ENCODE measurements at places on chromosomes 16 and 17.
A peak's percentile ranks its signal among the peaks of the same experiment; 100 is the strongest.

DNA sequence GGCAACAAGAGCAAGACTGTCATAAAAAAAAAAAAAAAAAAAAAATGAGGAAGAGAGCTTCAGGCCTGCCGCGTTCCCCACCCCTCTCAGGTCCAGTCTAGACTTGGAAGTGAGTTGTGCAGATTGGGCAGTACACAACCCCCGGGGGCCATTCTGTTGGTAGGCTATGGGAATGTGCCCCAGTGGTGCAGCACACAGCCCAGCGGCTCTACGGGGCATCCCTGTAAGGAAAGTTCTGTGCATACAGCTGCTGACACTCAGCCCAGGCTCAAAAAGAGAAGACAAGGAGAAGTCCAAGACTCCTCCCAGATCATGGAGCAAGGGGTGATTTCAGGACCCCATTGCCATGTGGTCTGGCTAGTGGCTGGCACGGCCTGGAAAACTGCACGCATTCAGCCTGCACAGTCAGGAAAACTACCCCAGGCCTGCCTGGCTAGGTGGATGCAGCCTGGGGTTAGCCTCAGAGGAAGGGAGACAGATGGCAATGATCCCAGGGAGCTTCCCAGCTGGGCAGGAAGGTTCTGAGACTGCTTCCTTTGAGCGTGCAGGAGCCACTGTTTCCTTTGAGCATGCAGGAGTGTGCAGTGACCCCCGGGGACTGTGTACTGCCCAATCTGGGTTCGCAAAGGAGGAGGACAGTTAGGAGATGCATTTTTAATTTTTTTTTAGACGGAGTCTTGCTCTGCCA is 44.8 kb downstream of the PECAM1 start:
- DNase-seq: no peak

- DNase-seq: no peak
Observed at GRCh38 chr16:35314298-35314697, 1854.9 kb downstream of the TP53TG3F start.

GRCh38 chr16:69003500-69003899 is 102.0 kb upstream of the HAS3 start:
- no peak for DNase-seq

DNA sequence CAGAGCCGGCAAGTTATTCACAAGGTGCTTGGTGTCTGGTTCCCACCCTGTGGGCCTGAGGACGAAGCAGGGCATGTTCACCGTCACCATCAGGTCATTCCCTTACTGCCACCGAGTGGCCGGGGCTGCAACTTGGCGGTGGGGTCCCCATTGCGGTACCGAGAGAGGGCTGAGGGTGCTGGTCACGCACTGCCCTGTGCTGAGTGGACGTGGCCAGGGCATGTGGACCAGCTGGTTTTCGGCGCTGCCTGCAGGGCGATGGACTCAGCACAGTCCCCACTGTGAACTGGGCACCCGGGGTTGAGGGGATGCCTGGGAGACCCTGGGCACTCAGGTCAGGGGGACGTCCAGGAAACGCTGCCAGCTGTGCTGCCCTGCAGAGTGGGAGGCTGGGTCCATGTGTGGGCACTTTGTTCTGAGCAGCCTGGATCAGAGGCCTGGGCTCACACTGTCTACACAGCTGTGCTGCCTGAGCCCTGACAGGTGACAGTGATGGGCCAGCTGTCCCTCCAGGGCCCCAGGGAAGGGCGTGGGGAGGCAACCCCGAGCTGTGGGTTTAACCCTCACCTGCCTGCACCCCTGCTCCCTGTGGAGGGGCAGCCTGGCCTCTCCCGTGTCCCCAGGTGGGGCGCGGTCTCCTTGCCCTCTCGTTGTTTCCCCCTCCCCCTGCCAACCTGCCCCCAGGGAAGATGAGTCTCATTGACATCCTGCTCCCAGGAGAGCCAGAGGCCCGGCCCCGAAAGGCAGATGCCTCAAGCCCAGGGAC is 39.3 kb upstream of the GNG13 start:
- DNase-seq: no peak

GRCh38 chr17:29331708-29332085 is 37.7 kb upstream of the NUFIP2 start:
- no peak for DNase-seq

DNA sequence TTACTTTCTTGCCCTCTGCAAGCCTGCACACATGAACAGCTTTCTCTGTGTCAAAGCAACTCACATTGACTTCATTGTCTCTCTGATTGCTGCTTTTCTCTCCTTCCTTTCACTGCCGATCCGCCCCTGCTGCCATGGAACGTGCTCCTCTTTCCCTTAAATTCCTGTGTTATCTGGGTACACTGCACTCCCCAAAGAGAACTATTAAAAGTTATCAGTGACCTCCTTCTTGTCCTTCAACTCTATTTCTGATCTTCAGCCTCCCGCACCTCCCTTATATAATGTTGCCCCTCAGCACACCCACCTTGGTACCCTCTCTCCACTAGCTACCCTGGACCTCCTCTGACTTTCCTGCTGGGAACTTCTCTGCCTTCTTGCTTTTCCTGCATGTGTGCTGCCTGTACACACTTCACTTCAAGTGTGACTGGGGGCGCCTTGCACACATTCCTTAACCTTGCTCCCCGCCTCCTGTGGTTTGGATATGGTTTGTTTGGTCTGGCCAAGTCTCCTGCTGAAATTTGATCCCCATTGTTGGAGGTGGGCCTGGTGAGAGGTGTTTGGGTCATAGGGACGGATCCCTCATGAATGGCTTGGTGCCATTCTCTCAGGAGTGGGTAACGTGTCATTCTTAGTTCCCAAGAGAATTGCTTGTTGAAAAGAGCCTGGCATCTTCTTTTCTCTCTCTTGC is 26.7 kb upstream of the PMP22 start:
- no peak for DNase-seq

GRCh38 chr17:36212966-36213365 is 2.1 kb downstream of the CCL4L2 start:
- no peak for DNase-seq

DNA sequence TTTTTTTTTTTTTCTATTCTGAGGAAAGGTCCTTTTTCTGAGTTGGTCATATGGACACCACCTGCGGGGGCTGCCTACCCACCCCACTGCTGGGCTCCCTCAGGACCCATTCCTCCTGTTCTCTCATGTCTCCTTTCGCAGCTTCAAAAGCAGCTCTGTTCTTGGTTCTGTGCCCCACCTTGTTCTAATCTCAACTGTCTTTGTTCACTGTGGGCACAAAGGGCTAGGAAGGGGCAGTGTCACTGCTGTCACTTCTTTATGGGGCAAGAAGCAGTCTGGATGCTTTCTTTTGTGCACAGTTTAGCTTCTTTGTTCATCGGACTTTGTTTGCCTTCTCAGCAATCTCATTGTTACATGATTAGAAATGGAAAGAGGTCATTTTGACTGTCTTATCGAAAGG is 7.1 kb downstream of the GOSR2 start:
- DNase-seq: no peak

GRCh38 chr16:21626659-21627277 is 25.6 kb downstream of the IGSF6 start:
- no peak for DNase-seq

DNA sequence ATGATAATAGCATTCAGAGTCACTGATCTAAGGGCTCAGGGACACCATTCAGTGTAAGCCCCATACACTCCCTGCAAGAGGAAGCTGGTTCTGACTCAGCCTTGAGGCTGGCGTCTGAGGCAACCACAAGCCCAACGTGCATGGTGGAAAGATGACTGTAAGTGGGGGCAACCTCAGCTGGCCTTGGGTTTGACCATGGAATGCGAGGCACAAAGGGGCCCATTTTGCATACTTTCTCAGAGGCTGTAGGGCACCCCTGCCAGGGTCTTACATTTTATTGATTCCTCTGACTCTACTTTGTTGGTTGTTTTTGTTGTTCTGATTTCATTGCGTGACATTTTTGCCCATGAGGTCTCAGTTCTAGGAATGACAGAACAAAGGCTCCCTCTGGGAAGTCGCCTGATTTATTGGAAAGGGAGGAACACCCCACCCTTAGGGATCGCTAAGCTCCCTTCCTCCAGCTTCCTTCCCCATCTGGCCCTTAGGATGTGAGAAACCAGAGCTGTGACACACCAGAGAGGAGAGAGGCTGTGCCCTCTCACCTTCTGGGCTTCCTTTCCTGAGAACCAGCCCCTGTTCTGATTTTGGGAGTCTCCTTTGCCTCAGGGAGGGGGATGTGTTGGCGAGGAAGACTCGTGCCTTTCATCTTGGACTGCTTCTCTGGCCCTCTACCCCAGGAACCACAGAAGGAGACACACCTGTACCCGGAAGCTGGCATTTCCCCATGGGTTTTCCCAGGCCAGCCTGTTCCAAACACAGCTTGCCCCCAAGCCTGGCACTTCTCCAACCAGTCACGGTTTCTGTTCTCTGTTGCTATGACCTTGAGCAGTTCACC is 5.6 kb upstream of the CIITA start:
- no peak for DNase-seq

- DNase-seq: no peak
Observed at GRCh38 chr17:34776456-34777443, 184.5 kb downstream of the CCT6B start.

GRCh38 chr17:44955674-44956425 is 8.3 kb upstream of the KIF18B start:
- no peak for DNase-seq

- peak; percentile 37 for DNase-seq
Observed at GRCh38 chr16:80526418-80527061, 14.3 kb upstream of the DYNLRB2 start.

DNA sequence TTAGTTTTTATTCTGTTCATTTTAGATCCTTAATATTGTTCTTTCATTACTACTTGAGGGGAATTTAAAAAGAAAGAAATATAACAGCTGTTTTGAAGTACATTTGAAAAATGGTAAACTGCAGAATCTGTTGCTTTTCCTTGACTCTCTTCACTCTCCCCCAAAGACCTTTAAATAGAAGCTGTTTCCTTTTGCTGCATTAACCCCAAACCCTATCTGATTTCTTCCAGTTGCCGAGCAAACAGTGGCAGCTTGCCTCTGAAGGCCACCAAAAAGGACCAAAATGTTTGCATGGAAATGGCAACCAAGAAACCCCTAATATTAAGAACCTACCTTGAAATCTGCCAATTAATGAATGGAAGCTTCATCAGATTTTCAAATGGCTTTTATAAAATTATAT is 37.1 kb downstream of the PRKCA start:
- DNase-seq: no peak

DNA sequence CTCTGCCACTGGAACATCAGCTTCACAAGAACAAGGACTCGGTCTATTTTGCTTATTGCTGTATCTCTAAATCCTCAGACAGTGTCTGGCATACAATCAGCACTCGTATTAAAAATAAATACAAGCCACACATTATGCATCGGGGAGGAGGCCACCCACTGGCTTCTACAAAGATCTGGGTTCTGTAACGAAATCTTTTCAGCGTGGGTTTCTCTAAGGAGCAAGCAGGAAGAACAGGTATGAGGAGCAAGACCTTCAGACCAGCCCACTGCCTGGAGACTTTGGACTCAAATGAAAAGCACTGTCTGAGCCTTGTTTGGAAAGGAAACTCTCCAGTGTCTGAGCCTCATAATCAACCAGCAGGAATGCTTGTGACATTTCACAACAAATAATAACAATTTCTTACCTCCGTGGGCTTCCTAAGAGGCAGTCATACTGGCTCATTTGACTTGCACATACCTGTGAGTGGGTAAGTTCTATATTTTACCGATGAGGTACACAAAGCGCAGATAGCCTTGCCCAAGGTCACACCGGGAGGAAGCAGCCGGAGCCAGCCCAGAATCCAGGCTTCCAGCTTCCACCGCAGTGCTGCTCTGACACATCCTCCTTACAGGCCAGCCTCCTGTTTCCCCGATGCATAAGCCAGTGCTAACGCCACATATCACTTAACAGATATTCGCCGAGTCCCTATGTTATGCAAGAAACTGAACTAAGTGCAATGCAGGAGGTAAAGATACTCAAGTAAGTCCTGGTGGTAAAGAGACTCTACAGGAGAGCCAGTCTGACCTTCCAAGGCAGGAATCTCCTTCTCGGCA is 118.6 kb upstream of the TNRC6C start:
- DNase-seq: no peak

DNA sequence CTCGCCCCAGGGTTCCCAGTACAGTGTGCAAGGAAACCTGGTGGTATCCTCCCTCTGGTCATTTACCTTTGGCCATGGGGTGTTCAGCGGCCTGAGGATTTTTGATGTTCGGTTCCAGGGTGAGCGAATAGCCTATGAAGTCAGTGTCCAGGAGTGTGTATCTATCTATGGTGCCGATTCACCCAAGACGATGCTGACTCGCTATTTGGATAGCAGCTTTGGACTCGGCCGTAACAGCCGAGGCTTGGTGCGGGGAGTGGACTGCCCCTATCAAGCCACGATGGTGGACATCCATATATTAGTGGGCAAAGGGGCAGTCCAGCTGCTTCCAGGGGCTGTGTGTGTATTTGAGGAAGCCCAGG is 1.2 kb downstream of the AOC2 start:
- no peak for DNase-seq

DNA sequence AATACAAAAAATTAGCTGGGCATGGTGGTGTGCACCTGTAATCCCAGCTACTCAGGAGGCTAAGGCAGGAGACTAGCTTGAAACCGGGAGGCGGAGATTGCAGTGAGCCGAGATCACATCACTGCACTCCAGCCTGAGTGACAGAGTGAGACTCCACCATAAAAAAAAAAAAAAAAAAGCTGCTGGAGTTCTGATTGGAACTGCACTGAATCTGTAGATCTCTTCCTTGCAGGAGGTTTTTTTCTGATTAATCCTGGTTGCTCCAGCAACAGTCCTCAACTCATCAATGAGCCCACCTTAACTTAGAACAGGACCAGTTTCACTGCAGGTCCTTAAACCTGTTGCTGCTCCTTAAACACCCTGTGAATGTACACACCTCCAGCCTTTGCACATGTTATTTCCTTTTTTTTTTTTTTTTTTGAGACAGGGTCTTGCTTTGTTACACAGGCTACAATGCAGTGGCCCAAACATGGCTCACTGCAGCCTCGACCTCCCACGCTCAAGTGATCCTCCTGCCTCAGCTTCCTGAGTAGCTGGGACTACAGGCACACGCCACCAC is 1.6 kb upstream of the ODAD4 start:
- no peak for DNase-seq

- no peak for DNase-seq
Observed at GRCh38 chr16:19929062-19929511, 44.4 kb upstream of the GPRC5B start.
